ENCODE measurements at places on chromosomes 11 and 22.

- DNase-seq = no peak
Observed at GRCh38 chr11:86874304-86875056, 74.1 kb downstream of the PRSS23 start.

DNA sequence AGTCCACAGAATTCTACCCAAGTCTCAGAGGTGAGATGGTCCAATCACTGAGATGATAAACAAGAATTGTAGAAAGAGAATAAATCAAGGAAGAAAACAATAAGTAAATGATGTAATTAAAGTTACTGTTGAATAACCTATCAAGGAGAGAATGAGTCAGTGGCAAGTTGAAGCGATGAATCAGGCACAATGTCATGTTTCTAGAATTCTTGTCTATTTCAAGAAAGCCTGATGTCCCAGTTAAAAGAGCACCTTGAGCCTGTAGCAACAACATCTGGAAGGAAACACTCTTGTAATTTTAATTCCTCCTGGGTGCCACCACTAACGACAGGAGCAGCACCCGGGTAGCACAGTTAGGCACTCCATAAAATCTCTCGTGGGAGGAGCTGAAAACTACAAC is 67.9 kb upstream of the SLC35C1 start:
- DNase-seq = no peak

- DNase-seq = peak; percentile 48
Observed at GRCh38 chr11:71251761-71252268, 562 bp downstream of the SHANK2 start.

GRCh38 chr11:76282811-76283595 is 76.7 kb upstream of the WNT11 start:
- DNase-seq = no peak

DNA sequence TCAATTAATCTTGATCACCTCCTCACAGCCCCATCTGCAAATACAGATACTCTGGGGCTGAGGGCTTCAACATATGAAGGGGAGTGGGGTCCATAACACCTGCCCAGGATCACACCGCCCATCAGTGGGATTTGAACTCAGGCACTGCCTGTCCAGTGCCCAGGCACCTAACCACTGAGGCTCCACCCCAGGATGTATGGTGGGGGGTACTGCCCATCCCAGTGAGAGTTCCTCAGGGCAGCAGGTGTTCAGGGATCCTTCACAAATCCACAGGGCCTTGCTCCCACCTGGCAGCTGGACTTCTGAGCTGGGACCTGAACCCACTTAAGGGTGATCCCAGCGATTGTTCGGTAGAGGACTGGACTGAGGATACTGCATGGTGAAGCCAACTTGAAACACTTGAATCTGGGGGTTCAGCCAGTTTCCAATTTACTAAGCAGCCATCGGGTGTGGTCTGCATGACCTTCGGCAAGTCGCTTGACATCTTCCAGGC is 33.3 kb downstream of the PRDM11 start:
- no peak for DNase-seq

DNA sequence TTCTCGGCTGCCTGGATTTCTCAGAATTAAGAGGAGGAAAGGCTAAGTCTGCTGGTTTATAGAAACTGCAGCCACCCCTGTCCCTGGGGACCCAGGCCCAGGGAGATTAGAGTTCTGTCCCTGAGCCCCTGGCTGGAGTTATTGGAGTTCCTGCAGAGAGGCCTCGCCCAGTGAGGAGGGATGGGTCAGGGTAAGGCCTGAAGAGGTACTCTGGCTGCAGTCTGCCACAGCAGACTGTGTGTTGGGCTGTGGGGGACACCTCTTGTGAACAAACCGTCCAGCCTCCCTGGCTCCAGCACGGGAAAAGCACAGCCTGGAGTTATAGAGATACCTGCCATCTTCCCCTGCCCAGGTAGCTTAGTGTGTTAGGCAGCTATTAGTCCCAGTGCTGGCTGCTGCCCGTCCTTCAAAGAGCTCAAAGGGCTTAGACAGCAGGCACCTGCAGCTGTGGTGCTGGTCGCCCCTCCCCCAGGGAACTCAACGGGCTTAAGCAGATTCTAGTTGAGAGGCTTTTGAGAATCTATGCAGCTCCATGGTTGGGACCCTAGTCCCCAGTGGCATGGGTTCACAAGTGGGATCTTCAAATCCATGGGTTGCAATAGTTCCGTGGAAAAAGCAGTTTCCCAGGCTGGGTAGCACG is 36.6 kb upstream of the MUC15 start:
- DNase-seq = no peak

GRCh38 chr22:41931701-41932269 is 5.2 kb upstream of the TNFRSF13C start:
- no peak for DNase-seq

- DNase-seq = peak; percentile 2
Observed at GRCh38 chr11:43021466-43021865, 290.3 kb upstream of the API5 start.

DNA sequence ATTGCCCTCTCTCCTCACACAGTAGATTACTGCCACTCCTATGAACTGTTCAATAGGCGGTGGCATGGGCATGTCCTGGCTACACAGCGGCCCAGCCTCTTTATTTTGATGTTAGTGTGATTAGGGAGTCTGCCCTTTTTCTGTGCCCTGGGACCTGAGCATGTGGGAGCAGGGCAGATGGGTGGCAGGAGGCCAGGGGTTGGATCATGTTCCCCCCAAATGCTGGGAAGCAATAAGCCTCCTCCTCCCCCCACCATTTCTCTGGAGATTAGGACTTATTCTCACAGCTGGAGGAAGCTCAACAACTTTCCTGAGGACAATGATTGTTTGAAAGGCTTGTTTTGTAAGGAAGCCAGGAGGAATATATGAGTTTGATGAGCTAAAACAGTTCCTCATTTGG is 848 bp downstream of the HEPN1 start:
- no peak for DNase-seq

DNA sequence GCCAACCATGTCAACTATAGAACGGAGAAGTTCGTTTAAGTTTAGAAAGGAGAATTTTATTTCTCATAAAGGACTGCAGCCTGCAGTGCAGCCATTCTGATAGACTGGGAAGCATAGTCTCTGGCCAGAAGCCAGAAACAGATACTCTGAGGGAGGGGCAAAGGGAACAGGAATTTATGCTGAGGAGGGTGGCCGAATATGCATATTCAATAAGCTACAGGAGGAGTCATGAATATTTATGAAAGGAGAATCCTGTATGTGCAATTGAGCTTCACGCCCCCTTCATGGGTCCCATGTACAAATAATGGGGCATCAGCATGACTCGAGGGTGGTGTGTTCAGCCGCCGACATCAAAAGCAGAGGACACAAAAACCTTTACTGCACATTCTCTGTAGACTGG is 199.9 kb downstream of the CWF19L2 start:
- no peak for DNase-seq

GRCh38 chr11:28110821-28111200 is 2.6 kb downstream of the METTL15 start:
- DNase-seq = no peak

- no peak for DNase-seq
Observed at GRCh38 chr22:20085651-20086050, 5.6 kb downstream of the DGCR8 start.

DNA sequence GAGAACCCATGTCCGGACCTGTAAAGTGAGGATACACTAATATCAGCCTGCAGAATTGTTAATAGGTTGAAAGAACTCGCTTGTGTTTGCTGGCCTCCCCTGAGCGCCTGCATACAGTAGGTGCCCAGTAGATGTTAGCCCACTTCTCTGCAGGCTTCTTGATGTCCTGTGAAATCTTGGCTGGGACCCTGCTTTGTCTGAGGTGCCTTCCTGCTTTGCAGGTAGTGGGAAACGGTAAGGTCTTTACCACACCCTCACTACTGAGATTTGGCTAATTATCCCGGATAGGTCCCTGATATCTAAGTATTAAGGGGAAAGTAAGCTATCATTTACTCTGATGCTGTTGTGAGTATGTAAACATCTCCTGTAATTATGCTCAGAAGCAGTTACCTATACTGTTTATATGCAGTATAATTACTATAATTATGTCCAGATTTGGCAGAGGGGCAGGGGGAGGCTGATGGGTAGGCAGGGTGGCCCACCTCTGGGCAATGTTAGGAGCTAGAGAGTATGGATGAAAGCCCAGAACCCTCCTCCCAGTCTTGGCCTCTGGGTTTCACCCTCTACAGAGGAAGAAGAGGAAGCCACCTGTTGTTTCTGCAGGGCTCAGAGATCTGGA is 1.2 kb upstream of the ARRB1 start:
- no peak for DNase-seq

DNA sequence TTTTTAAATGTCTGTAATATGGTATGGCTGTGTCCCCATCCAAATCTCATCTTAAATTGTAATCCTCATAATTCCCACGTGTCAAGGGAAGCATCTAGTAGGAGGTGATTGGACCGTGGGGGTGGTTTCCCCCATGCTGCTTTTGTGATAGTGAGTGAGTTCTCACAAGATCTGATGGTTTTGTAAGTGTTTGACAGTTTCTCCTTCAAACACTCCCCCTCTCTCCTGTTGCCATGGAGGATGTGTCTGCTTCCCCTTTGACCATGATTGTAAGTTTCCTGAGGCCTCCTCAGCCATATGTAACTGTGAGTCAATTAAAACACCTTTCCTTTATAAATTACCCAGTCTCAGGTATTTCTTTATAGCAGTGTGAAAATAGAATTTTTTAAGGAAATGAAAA is 31.1 kb upstream of the CD44 start:
- DNase-seq = no peak
